ENCODE measurements at places on chromosomes 6 and 20.

DNA sequence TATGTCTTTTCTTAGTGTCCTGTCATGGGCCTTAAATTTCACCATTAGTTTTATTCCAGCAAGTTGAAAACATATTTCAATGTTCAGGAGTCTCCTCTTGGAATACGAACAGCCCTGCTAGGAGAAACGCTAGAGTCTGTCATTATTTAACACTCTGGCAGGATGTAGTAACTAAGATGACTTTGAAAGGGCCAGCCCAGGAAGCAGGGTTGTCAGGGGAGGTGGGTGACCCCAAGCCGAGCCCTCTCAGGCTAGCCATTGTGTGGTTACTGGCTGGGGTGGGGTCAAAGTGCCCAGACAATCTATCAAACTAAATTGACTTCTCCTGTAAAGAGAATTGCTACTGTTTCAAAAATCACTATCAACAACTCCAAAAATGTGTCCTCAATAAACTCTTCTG is 67.8 kb downstream of the LY86 start:
- DNase-seq, result no peak

GRCh38 chr6:54098450-54099044 is 12.7 kb upstream of the MLIP start:
- no peak for DNase-seq

DNA sequence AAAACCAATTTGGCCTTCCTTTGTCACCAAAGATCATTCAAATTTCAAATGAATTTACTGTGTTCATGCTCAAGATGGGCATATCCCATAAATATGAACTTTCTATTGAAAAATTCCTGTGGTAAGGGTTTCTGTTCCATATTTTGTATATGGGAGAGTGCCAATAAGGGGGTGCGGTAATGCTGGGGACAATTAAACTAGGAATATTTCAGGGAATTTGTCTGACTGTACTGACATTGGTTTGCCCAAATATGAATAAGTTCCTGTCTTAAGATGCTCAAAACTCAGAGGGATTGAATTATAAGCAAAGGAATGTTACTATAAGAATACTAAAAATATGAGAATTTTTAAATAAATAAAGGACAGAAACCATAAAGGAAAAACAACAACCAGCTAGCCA is 553.0 kb upstream of the MARCKS start:
- no peak for DNase-seq

DNA sequence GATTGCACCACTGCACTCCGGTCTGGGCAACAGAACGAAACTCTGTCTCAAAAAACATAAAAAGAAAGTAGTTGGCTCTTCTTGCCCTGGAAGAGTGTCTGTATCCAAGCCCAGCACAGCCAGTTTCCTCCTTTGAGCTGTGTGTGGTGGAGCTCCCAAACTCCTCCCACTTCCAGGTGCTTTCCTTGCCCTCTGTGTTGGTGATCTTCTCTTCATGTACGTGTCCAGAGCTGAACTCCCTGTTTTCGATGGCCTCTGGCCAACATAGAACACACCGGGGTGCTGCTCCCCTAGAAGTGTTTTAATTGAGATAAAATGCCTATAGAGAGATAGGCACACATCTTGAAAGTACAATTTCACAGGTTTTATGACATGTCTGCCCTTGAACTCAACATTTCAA is 16.7 kb upstream of the SGK2 start:
- DNase-seq, result no peak

- no peak for DNase-seq
These were observed 4.3 kb downstream of the MTG2 start for GRCh38 chr20:62186887-62187866.

- no peak for DNase-seq
These were observed 6.6 kb downstream of the TRIM15 start for GRCh38 chr6:30169658-30170614.
